NCI-H1436 treated with DMSO at 0.1 percent for 48 hours (cell line): ENCODE measurements at places on chromosomes 5 and 9.

DNA sequence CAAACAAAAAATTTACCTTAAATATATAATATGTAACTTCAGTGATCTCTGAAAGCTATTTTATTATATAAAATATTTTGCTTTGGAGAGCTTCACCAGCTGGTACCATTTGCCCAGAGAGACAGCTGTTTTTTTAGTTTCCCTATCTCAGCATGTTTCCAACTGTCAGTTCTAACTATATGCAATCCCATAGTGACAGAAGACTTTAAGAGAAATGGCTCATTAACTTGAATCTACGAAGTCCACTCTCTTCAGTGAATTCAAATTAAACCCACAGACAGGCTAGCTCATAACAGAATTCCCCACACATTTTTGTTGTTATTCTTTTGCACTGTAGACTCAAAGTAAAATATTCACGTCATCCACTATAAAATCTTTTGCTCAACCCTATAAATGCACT, 251.8 kb upstream of the POU5F2 start:
- no peak for DNase-seq

GRCh38 chr5:181234455-181235306, 9.0 kb downstream of the RACK1 start:
- no peak for DNase-seq

GRCh38 chr5:107592515-107592914, 78.2 kb downstream of the EFNA5 start:
- DNase-seq, result no peak

GRCh38 chr5:52989781-52990527, 802 bp downstream of the ITGA2 start:
- no peak for DNase-seq

DNA sequence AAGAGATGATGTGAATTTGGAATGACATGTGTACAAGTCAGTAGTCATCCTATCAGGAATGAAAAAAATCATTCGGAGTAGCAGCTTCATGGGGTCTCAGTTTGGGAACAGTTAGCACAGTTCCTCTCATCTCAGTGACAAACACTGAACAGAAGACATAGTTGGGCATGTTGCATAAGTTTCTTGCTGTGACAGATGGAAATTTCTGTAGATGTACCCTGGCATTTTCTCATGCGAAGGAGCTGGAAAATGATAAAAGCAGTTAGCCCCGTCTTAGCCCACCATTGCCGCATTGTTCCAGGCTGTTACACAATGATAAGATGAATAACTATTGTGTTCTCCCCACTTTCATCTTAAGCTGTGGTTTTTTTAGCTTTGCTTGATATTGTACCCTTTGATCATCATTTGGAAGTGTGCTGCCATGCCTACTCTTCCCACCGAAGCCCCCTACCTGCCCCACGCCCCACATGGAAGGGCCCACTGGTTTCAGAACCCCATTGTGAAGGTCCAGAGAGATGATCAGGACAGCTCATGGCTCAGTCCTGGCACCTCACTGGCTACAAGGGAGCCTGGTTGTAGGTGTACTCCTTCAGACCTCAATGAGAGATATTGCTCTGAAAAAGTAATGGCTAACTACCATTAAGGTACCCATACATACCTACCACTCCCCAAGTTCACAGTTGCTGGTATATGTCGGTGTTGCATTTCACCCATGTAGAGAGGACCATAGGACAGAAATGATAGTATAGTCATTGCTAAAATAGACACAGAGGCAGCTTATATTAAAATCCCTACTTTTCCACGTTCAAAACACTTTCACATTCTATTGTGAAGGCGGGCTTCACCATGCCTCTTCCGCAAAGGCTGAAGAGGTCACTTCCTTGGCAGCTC, 38.8 kb downstream of the SFXN1 start:
- DNase-seq, result no peak

- no peak for DNase-seq
These were observed 91.4 kb upstream of the RAI14 start for GRCh38 chr5:34564710-34565235.

DNA sequence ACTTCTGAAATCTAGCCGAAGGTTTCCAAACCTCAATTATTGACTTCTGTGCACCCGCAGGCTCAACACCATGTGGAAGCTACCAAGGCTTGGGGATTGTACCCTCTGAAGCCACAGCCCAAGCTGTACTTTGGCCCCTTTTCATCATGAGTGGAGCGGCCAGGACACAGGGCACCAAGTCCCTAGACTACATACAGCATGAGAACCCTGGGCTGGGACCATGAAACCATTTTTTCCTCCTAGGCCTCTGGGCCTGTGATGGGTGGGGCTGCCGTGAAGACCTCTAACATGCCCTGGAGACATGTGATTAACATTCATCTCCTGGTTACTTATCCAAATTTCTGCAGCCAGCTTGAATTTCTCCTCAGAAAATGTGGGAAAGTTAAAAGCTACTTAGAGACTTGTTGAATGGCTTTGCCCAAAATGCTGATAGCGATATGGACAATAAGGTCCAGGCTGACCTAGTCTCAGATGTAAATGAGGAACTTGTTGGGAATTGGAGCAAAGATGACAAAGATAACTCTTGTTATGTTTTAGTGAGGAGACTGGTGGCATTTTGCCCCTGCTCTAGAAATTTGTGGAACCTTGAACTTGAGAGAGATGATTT, 34.1 kb upstream of the CPLANE1 start:
- no peak for DNase-seq

DNA sequence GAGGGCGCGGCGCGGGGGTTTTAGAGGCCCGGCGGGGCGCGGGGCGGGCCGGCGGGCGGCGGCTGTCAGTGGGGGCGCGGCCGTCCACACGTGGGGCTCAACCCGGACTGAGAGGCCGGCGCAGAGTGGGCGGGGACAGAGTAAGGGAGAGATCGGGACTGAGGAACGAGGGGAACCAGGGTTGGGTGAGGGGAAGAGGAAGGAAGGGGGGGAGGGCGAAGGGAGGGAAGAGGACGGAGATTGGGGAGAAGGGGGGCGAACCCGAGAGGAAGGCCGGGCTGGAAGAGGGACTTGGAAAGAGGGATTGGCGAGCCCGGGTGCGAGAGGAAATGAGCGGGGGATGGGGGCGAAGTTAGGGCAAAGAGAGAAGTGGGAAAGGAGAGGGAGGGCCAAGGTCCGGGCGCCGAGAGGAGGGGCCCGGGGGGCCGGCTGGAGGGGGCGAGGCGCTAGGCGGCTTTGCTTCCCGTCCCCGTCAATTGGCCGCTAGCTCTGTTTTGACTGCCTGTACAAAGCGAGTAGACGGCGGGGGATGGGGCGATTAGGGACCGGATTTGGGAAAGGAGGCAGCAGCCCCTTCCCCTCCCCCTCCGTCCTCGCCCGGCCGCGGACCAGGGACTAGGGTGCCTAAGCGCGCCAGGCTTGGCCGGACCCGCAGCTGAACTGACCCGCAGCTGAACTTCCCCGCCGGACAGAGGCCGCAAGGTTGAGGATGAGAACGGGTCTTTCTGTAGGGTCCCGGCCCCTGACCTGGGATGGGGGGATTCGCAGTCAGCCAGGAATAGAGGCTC, 399 bp upstream of the FBN2 start:
- DNase-seq, result no peak

DNA sequence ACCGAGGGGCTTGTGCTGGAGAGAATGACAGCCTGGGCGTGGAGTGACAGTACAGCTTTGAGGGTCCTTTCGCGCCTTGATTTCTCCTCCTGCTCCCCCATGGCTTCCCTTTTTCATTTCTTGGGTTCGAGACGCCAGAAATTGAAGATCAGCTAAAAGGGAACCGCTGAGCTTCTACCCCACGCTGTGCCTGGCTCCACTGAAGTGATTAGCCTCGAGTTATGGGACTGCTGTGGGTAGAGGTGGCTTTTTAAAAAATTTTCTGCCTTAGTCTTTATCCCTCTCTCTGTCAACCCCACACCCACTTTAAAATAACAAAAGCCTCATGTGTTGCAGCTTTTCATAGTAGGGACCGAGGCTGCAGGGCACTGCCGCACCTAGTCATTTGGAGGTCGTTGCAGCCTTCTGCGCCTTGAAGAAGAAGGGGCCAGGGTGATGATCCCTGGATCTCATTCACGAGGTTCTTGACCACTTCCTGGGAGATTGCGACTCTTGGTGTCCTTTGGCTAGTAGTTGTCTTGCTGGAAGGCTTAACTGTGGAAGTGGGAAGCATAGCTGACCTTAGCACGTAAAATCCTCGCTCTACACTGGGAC, 603 bp downstream of the PPIP5K2 start:
- DNase-seq, result no peak

DNA sequence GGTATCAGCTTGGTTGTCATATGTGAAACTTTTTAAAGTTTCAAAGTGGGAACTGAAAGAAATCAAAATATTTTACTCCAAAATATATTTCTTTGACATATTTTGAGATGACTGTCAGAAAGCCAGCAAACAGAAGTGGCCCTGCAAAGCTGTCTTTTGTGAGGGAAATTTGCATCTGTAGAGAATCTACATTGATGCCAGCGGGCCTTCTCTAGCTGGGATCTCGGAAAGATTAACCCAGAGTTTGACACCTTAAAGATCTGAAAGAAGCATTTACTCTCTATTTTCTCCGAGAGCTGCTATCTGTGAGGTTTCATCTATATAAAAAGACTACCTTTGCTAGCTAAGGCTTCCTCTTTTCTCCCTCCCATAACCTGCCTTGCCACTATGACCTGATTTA, 303.6 kb downstream of the FBXL17 start:
- DNase-seq, result no peak

DNA sequence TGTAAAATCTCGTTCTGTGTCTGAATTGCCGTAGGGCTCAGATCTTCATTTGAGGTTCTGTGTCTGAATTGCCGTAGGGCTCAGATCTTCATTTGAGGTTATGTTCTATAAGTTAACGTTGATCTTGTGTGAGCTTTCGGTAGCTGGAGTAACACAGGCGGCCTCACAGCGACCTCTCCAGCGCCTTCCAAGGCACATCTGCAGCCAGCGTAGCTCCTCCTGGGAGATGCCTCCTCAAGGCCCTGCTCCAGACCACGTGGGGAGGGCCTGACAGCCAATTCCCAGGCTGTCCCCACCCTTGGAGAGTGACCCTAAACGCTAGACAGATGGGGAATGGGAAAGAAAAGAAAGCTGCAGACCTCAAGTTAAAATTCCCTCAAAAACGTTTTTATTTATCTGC, 8.7 kb upstream of the AHRR start:
- DNase-seq, result no peak

GRCh38 chr5:116032094-116032517, at the start of gene ARL14EPL:
ARL14EPL (plus strand) TSS chr5:116032472; CDS start chr5:116051466, 18,994 bp downstream.
- DNase-seq, result no peak

- DNase-seq, result no peak
These were observed 14.7 kb downstream of the FBP1 start for GRCh38 chr9:94624629-94625028.

GRCh38 chr5:13987843-13988464, 43.5 kb upstream of the DNAH5 start:
- DNase-seq, result no peak

GRCh38 chr5:120241400-120241799, 222.7 kb upstream of the PRR16 start:
- no peak for DNase-seq

DNA sequence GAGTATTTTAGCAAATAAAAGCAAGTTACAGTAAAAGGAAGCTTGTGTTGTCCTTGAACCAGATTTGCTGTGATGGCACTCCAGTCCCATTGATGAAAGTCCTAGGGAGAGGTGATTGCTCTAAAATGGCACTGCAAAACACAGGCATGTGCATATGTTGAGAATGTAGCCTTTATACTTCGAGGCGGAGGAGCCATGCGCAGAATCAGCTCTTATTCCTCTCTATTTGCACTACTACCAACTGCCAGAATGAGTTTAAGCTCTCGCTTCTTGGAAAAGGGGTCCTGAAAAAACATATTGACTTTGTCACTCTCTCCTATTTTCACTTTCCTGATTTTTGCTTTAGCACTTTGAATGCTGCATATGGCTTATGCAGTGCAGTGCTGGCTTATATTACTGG, 278.0 kb upstream of the KLF9 start:
- DNase-seq, result no peak

GRCh38 chr5:41683181-41683580, 172.8 kb upstream of the PLCXD3 start:
- DNase-seq, result no peak

DNA sequence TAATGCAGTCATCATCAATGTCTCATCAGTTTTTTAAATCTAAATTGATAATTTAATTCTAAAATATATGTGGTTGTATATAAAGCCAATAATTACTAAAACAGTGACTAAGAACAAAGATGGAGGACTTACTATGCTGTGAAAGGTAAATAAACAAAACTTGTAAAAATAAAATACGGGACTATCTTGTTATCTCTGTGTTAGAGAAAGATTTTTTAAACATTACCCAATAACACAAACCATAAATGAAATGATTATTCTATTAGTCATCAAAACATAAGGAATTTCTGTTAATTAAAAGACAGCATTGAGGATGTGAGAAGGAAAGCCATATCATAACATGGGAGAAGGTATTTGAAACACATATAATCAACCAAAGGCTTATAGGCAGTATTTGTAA, 226.2 kb upstream of the SMC2 start:
- no peak for DNase-seq

GRCh38 chr5:149002761-149003689, 59.8 kb downstream of the SH3TC2 start:
- no peak for DNase-seq

DNA sequence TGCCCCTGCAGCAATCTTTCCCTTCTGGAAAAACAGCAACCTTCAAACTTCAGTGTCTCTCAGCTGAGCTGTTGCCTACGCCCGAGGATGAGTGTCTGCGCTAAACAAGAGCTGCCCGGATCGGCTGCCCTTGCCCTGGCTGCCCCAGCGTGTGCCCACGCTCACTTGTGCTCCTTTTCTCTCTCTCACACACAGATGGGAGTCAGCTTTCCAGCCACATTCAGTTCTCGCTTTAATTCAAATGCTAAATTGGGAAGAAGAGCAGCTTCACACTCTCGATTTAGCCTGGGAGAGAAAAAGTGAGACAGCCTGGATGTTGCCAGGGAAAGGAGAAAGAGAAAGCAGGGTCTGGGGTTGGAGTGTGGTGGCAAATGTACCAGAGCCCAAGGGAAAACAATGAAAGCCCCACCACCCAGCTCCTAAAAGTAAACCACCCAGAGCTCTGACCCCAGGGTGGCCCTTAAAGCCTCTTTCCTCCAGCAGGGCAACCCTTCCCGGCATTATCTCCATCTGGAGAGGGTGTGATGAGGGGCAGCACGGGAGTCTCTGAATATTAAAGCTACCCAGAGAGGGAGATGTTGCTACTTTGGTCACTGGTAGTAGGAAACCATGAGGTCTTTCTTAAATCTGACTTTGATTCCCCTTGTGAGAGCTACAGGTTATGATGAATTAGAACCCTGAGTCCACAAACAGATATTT, 9.9 kb upstream of the EGR1 start:
- no peak for DNase-seq

DNA sequence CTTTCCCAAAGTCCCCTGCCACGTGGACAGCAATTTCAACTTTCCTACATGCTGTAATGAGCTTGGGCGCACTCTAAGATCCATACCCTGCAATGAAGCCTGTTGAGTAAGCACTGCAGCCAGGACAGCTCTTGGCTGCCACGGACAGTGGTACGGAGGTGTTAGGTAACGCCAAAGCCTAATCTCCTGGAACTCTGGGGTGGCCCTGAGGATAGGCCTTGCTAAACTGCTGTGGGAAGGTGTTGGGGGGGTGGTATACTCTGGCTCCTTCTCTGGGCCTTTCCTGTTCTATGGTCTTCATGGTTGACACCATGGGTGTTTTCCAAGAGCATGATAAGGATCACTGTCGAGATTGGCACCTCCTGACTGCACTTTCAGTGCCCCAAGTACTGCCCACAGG, 66.4 kb upstream of the PITX1 start:
- no peak for DNase-seq
